ENCODE measurements at places on chromosomes 5 and 9.

DNA sequence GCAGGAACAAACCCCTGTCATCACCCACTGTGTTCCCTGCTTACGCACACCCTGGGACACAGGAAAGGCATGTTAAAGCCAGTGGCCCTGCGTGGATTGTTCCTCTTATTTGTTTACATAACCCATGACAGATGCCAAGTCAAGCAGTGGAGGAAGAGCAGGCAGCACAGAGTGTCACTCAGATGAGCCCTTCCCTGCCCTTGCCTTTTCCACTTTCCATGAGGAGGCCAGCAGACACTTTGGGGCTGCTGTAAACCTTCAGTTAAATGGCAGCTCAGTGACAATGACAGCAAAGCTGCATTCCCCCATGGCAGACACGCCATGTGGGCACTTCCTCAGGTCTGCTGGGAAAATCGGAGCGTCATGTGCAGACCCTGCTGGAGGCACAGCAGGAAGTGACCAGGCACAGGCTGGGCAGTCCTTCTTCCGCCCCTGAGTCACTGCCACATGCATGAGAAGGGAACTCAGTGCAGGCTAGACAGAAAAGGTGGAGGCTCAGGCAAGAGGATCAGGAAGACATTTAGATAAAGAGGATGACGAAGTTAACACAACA, 216.8 kb upstream of the PIK3R1 start:
- no peaks in the 10 kb centered on the region for H3K27me3 ChIP-seq
- DNase-seq: no peak
- H3K4me3 ChIP-seq: no peak overlapping the region
- H3K27ac ChIP-seq: no peak overlapping the region

DNA sequence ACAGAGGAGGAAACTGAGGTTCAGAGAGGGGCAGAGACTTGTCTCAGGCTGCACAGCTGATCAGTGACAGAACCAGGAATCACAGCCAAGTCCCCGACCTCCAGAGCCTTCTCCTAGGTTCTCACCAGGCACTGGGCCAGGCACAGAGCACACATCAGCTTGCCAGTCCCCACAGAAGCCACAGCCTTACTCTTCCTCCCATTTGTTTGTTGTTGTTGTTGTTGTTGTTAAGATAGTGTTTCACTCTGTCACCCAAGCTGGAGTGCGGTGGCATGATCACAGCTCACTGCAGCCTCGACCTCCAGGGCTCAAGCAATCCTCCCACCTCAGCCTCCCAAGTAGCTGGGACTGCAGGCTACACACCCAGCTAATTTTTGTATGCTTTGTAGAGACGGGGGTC, 41.4 kb downstream of the NAIF1 start:
- H3K4me1 ChIP-seq: peaks cover 81% of the 10 kb centered on the region
- peak overlapping the region; percentile 60 for H3K4me3 ChIP-seq
- peaks cover 1% of the 10 kb centered on the region for H3K36me3 ChIP-seq
- no peak for DNase-seq
- H3K27me3 ChIP-seq: no peaks in the 10 kb centered on the region

DNA sequence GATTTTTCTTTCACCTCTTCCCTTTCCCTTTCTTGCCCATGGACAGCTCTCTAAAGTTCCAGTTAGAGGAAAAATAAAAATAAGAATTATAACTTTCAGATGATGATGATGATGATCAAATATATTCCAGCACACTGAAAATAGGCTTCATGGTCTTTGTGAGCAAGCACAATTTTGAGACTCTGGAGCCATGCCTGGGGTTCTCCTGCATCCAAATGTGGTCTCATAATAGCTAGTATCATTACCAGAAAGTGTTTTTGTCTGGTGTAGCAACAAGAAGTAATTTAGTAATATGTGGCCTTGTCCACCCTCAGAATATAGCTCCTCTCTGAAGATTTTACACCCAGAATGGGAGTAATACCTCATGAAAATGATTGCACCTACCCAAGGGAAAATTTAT, 150.4 kb downstream of the SNCAIP start:
- DNase-seq: no peak
- H3K27me3 ChIP-seq: no peaks in the 10 kb centered on the region
- H3K36me3 ChIP-seq: no peaks in the 10 kb centered on the region
- no peak overlapping the region for H3K4me3 ChIP-seq

DNA sequence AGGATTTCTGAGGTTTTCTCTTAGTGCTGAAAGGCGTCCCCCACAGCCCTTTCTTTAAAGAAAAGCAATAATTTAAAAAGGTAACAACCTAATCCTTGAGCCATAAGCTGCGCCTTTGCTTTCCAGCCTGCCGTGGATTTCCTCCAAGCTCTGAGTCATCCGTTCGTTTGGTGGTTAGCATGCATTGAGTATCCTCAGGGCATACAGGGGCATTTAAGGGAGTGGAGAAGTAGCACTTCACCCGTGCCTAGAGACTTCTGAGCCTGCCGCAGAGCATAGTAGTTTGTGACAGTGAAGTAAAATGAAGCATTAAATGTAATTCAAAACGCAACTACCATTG, 892 bp upstream of the TNC start:
- no peaks in the 10 kb centered on the region for H3K4me1 ChIP-seq
- DNase-seq: no peak
- H3K4me3 ChIP-seq: no peak overlapping the region
- peaks cover 95% of the 10 kb centered on the region for H3K27me3 ChIP-seq
- no peaks in the 10 kb centered on the region for H3K36me3 ChIP-seq

- H3K36me3 ChIP-seq: no peaks in the 10 kb centered on the region
- peaks cover 3% of the 10 kb centered on the region for H3K27me3 ChIP-seq
- no peaks in the 10 kb centered on the region for H3K4me1 ChIP-seq
- H3K27ac ChIP-seq: no peak overlapping the region
- no peak overlapping the region for H3K4me3 ChIP-seq
Observed at GRCh38 chr5:95130941-95131340, 154.0 kb downstream of the MCTP1 start.

DNA sequence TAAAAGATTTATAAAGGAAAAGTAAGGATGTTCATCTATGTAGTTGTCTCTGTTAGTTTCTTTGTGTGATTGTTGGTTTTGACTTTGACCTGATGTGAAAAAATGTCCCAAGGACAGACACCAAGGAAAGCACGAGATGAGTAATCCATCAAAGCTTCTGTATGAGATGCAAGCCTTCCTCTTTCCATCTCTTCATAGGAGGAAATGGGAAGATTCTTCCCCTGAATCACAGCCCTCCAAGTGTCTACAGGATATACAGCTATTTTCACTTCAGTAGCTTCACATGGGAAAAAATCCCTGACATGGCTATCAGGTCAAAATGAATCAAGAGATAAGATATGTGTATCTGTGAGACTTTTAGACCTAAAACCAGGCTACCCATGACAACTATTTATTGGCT, 29.0 kb upstream of the CEMIP2 start:
- peaks cover 42% of the 10 kb centered on the region for H3K4me1 ChIP-seq
- H3K27me3 ChIP-seq: no peaks in the 10 kb centered on the region
- peak overlapping the region; percentile 67 for H3K27ac ChIP-seq

DNA sequence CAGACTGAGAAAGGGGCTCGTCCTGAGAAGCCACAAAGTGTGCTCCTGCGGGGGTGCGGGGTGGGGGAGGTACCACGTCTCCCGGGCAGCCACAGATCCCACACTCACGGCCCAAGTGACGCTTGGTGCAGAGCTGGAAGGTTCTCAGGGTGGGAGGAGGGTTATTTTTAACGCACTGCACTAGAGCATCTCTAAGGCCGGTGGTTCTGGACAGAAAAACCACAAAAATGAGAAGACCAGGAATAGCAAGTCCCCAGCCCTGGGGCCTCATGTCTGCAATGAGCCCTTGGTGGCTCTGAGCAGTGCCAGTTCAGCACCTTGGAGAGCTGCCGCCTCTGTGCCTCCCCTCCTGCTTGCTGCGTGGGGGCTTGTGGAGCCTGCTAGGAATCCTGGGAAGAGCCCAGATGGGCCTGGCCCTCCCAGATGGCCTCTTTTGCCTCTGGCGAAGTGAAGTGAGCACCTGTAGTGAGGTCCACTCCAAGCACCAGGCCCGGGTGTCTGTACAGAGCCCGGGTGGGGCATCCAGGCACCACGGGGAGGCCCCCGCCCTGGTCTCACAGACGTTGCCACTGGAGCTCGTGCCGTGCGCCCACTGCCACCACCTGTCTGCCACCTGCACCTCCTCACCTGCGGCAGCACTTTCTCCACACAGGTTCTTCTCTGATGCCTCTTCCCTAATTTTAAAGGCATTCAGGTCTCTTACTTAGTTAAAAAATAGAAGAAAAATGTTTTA, 48.9 kb upstream of the CACNA1B start:
- no peak overlapping the region for H3K4me3 ChIP-seq
- H3K27me3 ChIP-seq: no peaks in the 10 kb centered on the region
- peaks cover 28% of the 10 kb centered on the region for H3K36me3 ChIP-seq
- no peak overlapping the region for H3K27ac ChIP-seq
- no peak for DNase-seq

DNA sequence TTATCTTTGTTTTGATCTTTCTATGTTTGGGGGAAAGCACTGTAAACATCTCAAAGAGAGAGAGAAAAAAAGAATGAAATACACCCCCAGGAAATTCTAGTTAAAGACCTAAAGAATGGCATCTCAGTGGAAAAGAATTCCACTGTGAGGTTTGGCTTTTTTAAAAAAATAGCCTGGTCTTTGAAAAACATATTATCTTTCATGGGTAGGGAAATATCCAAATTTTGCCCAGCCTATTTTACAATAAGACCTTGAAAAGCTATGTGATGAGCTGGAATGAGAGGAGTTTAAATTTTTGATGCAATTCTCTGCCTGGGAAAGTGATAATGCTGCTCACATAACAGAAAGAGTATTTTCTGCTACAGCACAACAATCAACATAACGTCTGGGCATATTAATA, 348.1 kb upstream of the WWC1 start:
- H3K27ac ChIP-seq: no peak overlapping the region
- H3K4me1 ChIP-seq: peaks cover 1% of the 10 kb centered on the region
- DNase-seq: no peak
- no peaks in the 10 kb centered on the region for H3K27me3 ChIP-seq
- H3K4me3 ChIP-seq: no peak overlapping the region

DNA sequence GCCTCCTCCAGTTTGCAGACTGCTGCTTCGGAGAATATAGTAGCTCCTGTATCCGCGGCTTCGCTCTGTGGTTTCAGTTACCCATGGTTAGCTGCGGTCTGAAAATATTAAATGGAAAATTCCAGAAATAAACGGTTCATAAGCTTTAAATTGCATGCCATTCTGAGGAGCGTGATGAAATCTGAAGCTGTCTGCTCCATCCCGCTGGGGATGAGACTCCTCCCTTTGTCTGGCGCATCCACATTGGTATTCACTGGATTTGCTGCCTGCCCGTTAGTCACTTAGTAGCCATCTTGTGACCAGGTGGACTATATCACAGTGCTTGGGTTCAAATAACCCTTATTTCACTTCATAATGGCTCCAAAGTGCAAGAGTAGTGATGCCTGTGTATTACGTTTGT, 36.3 kb downstream of the MSX2 start:
- H3K4me1 ChIP-seq: no peaks in the 10 kb centered on the region
- no peak for DNase-seq
- no peak overlapping the region for H3K27ac ChIP-seq
- H3K4me3 ChIP-seq: no peak overlapping the region

GRCh38 chr5:177311392-177311722, 341 bp downstream of the MXD3 start:
- H3K36me3 ChIP-seq: peaks cover 16% of the 10 kb centered on the region
- DNase-seq: no peak
- peak overlapping the region; percentile 87 for H3K4me3 ChIP-seq

DNA sequence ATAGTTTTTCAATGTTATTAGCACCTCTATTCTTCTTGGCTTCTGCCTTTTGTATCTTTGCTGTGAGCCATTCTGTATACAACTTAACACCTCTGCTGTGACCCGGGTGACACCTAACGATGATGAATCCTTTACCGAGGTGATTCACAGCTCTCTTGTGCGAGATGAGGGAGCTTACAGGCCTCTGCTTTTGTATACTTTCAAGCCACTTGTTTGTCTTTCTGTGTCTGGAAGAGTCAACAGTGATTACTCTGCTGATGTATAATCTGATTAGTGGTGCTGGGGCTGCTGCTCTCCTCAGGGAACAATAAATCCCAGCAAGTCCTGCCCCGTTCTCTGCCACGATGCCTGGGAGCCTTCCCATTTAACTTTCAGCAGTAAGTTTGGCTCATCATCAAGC, 442.9 kb upstream of the SGCD start:
- no peak for DNase-seq
- H3K36me3 ChIP-seq: no peaks in the 10 kb centered on the region
- H3K27me3 ChIP-seq: no peaks in the 10 kb centered on the region
- H3K4me1 ChIP-seq: no peaks in the 10 kb centered on the region
- no peak overlapping the region for H3K27ac ChIP-seq

DNA sequence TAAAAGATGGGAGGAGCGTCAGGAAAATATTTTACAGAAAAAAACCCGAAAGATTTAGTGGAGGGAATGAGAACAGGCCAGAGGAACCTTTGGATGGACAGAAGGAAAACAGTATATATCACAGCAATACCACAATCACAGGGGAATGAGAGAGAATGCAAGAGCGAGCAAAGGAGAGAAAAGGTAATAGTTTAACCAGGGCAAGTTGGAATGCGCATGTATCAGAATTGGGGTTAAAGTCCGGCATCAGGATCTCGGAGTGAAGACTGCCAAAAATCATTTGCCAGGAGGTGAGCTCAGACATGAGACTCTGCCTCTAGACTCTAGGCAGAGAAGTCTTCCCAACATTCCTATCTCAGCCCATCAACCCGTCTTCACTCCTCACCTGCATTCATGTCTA, 36.8 kb downstream of the PCDHGC5 start:
- no peak overlapping the region for H3K4me3 ChIP-seq
- no peak for DNase-seq
- H3K27me3 ChIP-seq: no peaks in the 10 kb centered on the region

GRCh38 chr5:72163349-72163983, 56.2 kb downstream of the MAP1B start:
- peaks cover 10% of the 10 kb centered on the region for H3K4me1 ChIP-seq
- peaks cover 47% of the 10 kb centered on the region for H3K27me3 ChIP-seq
- H3K27ac ChIP-seq: no peak overlapping the region
- no peak overlapping the region for H3K4me3 ChIP-seq
- H3K36me3 ChIP-seq: no peaks in the 10 kb centered on the region

DNA sequence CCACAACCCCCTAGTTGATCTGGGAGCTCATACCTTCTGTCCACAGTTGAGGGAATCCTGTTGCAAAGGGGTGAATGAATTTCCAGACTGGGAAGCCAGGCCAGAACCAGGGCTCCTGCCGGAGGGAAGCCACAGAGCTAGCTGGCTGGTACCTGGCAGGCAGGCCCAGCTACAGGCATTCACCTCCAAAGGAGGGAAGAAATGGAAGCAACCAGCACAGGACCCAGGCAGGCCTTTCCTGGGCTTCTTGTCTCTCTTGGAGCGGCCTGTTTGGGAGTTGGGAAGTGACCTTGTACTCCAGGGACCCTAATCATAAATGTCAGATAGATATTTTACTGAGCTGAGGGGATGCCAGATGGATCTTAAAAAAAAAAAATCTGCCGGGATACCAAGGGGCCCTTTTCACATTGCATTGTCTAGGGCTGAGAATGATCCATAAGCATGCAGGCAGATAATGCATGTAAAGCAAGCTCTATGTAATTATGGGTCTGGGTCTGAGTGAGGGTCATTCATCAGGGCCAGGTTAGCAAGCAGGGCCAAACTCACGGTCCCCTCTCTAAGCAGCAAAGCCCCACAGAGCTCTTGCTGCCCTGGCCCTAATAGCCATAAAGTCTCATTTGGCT, 8.4 kb downstream of the NR2F1 start:
- H3K27me3 ChIP-seq: peaks cover 56% of the 10 kb centered on the region
- DNase-seq: no peak
- H3K4me1 ChIP-seq: peaks cover 24% of the 10 kb centered on the region
- H3K4me3 ChIP-seq: no peak overlapping the region

Measured in activated naive CD8-positive, alpha-beta T cell treated with anti-CD3 and anti-CD28 coated beads for 36 hours (primary cell).